Occipital lobe (tissue), 3 donors: ENCODE measurements at places on chromosomes 4 and X. TPM values are rescaled to one million over a fixed set of nuclear protein-coding genes. Genes with fewer than 3 reads are reported as not detected.

Gene FAM236B
- total RNA-seq, result not detected

Gene TCEAL5
- 7.2 TPM for total RNA-seq

Gene DIAPH2
- total RNA-seq, result 18.2 TPM

Gene N4BP2
- 67.1 TPM for total RNA-seq

Gene MAP7D2
- total RNA-seq, result 7.6 TPM

Gene PABPC5
- 11.9 TPM for total RNA-seq
